COR-L47 (cell line): ENCODE measurements at places on chromosomes 16 and 17.

DNA sequence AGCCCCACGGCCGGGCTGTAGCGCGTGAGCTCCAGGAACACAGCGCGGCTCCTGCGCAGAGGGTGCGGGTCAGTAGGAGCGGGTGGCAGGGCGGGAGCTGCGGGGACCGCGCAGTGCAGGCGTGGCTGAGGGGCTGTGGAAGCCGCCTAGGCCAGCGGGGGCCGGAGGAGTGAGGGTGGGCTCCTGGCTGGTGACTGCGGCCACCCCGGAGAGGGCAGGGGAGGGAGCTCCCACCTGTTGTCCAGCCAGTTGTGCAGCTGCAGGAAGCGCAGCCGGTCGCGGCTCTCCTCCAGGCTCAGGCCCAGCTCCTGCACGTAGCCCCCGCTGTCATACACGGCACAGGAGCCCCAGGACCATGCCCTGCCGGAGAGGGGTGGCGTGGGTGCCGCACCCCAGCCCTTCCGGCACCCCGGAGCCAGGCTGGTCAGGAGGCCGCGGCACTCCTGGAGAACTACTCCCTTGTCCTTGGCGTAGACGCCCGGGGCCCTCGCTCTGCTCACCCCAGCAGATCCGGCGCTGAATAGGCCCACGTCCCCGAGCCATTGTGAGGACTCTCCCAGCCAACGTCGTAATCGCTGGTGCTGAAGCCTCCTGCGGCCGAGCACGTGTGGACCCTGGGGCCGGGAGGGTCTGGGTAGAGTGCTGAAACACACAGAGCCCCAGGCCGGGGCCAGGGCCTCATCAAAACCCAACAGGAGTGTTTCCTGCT, 43.9 kb downstream of the TSC2 start:
- no peak for DNase-seq

GRCh38 chr16:12178251-12178990, 201.9 kb downstream of the SNX29 start:
- DNase-seq: no peak

GRCh38 chr17:12421646-12422306, 243.9 kb upstream of the MYOCD start:
- no peak for DNase-seq

- DNase-seq: no peak
Measured at GRCh38 chr16:57148481-57148880, 37.4 kb downstream of the PSME3IP1 start.

GRCh38 chr17:48540213-48540612, 4.7 kb downstream of the HOXB2 start:
- no peak for DNase-seq

DNA sequence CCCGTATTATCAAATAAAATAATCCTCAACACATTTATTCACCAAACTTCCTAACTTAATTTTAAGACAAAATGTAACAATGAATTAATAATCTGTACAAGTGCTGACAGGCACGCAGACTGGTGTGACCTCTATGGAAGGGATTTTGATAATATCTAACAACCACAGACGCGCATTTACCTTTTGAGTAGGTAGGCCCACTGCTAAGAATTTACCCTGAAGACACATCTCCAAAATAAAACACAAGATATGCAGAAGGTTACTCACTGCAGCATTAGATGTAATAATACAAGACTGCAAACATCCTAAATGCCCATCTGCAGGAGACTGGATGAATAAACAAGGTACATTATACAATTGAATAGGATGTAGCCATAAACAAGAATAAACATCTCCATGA, 22.7 kb upstream of the CMTM4 start:
- DNase-seq: no peak

- no peak for DNase-seq
Measured at GRCh38 chr16:57444711-57445110, 2.5 kb downstream of the CIAPIN1 start.

- no peak for DNase-seq
Measured at GRCh38 chr16:61730997-61731396, 305.2 kb downstream of the CDH8 start.

DNA sequence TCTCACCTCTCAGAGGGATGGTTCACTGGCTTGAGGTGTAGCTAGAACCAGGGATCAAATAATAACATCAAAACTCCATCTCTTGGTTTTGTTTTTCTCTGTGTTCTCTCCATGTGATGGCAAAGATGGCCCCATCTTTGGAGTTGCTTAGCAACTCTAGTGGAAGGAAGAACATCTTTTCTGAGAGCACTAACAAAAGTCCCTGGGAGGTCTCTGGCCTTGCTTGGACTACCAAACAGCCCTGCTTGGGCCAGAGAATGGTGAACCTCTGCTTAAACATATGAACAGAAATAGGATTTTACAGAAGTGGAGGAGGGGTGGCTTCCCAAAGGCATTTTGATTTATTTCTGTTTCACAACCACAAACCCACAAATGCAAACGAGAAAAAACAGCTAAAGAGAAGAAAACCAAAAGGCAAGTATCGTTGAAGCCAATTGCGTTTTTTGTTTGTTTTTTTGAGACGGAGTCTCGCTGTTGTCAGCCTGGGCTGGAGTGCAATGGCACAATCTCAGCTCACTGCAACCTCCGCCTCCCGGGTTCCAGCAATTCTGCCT, 13.2 kb downstream of the GABARAPL2 start:
- no peak for DNase-seq

DNA sequence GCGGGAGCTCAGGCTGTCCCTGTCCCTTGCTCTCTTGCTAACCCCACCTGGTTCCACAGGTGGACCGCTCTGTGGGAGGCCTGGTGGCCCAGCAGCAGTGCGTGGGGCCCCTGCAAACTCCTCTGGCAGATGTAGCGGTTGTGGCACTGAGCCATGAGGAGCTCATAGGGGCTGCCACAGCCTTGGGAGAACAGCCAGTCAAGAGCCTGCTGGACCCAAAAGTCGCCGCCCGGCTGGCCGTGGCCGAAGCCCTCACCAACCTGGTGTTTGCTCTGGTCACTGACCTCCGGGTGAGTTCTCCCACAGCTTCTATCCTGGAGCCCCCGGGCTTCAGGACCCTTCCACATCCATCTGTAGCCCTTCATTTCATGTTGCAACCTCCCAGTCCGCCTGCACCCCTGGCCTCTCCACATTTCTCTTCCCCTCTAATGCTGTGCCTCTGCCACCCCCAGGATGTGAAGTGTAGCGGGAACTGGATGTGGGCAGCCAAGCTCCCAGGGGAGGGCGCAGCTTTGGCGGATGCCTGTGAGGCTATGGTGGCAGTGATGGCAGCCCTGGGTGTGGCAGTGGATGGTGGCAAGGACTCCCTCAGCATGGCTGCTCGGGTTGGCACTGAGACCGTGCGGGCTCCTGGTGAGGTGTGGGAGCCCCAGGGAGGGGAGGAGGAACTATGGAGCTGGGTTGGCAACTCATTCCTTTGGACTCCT, 15.9 kb downstream of the PFAS start:
- DNase-seq: no peak

- DNase-seq: no peak
Measured at GRCh38 chr16:15798671-15799070, 58.2 kb downstream of the MYH11 start.

- no peak for DNase-seq
Measured at GRCh38 chr16:11977376-11978041, 975 bp downstream of the SNX29 start.

DNA sequence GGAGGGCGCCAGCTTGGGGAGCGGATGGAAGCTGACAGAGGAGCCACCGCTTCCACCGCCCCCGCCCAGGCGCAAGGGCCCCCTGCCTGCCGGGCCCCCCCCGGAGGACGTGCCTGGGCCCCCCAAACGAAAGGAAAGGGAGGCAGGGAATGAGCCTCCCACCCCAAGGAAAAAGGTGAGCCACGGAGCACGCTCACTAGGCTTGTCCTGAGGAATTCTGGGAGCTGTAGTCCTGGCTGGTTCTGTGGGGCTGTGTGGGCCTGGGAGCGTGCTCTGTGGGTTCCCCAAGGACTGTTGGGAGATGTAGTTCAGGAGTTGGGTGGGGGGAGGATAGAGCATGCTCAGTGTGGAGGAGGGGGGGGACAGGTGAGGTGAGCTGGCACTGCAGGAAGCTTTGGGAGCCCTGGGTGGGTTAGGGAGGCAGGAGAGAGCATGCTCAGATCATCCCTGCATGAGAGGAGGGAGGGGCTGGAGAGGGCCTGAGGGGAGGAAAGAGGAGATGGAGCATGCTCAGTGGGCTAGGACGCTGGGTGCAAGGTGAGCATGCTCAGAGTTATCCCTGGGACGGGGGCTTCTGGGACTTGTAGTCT, 4.5 kb downstream of the FBXL19 start:
- DNase-seq: peak; percentile 96

DNA sequence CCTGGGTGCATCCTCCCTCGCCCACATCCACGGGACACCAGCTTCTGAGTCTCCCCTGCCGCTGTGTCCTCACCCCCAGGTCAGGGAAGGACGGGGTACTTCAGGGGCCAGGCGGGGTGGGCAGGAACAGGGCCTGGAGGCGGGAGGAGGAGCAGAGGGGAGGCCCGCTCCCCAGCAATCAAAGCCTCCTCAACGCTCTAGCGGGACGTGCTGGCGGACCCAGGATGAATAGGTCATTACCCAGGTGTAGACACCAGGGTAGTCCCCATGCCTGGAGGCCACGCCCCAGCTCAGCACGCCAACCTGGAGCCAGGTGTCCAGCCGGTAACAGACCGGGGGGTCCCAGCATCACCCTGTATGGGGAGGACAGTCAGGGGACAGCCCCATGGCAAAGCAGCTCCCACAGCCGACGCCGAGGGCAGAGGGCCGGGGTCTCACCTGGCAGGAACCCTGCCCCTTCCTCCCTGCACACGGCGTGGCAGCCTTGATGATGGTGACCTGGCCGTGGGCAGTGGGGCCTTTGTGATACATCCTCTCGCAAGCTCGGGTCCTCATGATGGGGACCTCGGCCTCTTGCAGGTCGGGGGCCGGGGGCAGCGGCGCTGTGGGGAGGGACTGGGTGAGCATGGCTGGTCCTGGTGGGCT, 24.2 kb downstream of the TPSD1 start:
- no peak for DNase-seq

DNA sequence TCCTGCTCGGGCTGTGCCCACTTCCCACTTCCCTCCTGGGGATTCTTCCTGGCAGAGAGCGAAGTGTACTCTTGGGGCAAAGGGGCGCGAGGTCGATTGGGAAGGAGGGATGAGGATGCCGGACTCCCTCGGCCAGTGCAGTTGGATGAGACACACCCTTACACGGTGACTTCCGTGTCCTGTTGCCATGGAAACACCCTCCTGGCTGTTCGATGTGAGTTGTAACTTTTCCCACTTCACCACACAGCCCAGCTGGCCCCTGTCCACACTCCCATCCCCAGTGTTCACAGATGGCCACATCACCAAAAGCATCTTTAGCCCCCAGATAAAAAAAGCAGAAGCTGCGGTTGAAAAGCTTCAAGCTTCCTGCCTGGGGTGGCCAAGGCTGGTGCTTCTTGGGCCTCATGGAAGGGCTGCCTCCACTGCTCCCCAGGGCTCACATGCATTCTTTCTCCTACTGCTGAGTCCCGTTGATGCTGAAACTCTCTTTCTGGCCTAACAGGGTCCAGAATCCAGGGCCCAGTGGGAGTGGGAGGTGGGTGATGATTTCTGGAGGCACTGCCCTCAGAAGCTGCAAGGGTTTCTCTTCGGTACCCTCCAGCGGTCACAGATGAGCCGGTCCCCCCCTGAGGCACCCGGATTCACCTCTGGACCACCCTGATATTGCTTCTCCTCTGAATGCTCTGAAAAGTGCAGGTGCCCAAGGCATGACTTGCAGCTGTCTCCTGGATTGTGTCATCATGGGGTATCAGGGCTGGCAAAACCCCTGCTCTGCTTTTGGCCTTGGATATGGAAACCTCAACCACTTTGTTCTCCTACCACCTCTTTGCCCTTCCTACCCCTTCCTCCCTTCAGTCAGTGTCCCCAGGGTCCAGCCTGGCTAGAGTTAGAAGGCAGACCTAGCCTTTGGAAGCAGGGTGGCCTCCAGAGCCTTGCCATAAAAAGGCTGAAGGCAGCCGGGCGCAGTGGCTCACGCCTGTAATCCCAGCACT, 2.2 kb upstream of the TRAF4 start:
- no peak for DNase-seq

DNA sequence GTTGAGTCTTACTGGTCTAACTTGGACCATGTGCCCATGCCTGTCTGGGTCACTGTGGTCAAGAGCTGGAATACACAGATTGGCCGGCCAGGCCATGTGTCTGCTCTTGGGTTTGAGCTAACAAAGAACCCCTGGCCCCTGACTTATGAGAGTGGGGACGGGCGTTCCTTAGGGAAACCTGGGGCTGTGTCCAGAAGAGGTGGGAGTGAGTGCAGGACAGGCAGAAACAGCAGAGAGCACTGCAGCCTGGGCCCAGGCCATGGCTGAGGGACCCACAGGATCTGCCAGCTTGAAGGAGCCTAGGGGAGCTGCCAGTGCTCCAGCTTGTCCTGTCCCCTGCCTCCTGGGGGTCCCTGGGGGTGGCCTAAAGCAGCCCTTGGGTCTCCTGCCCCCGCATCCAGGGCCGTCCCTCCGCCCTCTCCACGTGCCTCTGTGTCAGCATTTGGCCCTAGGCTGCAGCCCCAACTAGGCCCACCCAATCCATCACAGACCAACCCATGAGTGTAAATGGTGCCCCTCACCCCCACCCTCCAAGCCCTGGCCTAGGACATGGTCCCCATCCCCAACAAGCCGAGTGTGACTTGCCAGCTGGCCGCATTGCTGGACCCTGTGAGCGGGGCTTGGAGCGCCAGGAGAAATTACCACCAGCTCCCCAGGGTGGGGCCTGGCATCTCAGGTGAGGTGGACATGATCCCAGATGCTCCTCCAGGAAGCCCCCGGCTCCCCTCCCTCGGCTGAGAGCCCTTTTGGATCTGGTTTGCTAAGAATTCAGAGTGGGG, 12.5 kb upstream of the DRC7 start:
- DNase-seq: no peak

DNA sequence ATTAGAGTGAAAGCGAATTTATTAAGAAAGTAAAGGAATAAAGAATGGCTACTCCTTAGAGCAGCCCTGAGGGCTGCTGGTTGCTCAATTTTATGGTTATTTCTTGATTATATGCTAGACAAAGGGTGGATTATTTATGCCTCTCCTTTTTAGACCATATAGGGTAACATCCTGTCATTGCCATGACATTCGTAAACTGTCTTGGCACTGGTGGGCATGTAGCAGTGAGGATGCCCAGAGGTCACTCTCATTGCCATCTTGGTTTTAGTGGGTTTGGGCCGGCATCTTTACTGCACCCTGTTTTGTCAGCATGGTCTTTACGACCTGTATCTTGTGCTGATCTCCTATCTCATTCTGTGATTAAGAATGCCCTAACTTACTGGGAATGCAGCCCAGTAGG, 58.2 kb downstream of the TANC2 start:
- no peak for DNase-seq

GRCh38 chr17:68491381-68492231, 20.6 kb upstream of the PRKAR1A start:
- no peak for DNase-seq

GRCh38 chr16:77645764-77646163, 76.5 kb upstream of the NUDT7 start:
- DNase-seq: no peak

DNA sequence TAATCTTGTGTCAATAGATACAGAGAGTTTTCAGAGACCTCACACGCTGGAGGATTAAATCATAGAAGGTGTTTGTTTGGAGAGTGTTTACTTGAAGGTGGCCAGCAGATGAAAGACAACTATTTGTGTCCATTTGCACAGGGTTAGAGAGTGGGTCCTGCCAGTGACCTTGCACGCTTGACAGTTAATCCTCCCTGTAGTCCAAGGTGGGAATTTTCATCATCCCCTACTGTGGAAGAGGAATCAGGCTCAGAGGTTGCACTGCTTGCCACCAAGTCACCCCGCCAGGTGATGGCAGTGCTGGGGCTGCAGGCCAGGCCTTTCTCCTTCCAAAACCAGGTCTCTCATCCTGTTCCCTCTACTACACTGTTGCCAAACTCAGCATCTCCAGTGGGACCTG, 12.3 kb downstream of the CDH1 start:
- no peak for DNase-seq
